ENCODE measurements at places on chromosomes 4 and X. TPM values are rescaled to one million over a fixed set of nuclear protein-coding genes. Genes with fewer than 3 reads are reported as not detected.

Gene GAGE2A
- total RNA-seq, result not detected

Gene CT47A1
- total RNA-seq, result not detected

Gene SPANXC
- total RNA-seq, result 0.64 TPM

Gene SLC9A6
- 8.5 TPM for total RNA-seq

Gene ASB9
- 21.4 TPM for total RNA-seq

Gene C4orf50
- not detected for total RNA-seq

Gene RXFP1
- not detected for total RNA-seq

Gene CLTRN
- total RNA-seq, result 1.1 TPM

Gene PDCL2
- total RNA-seq, result not detected

Gene SHROOM3
- total RNA-seq, result 11.7 TPM

Gene TREX2
- 1.7 TPM for total RNA-seq

Gene IL15
- total RNA-seq, result 10.6 TPM

Gene LRCH2
- 0.03 TPM for total RNA-seq

Gene RNF150
- total RNA-seq, result 0.30 TPM

Gene PWWP3B
- not detected for total RNA-seq

Gene VSIG4
- not detected for total RNA-seq

Gene NIPAL1
- total RNA-seq, result 0.65 TPM

Gene POLA1
- 10.6 TPM for total RNA-seq

Gene PROM1
- 0.47 TPM for total RNA-seq

Gene BANK1
- 1.1 TPM for total RNA-seq

Gene TMPRSS11F
- total RNA-seq, result not detected

Gene CENPVL2
- total RNA-seq, result not detected

Gene SLC49A3
- total RNA-seq, result 0.08 TPM

Gene FAM184B
- total RNA-seq, result 0.05 TPM

Gene ZAR1
- total RNA-seq, result not detected

Gene LUZP4
- total RNA-seq, result not detected

Gene GAB3
- total RNA-seq, result 0.85 TPM

Gene STBD1
- 10.1 TPM for total RNA-seq

Gene CXCL6
- not detected for total RNA-seq

Gene XK
- 0.31 TPM for total RNA-seq

Gene LARP1B
- 11.7 TPM for total RNA-seq

Gene SAGE1
- total RNA-seq, result 0.07 TPM

Gene ADH4
- total RNA-seq, result not detected

Gene SPACA5
- total RNA-seq, result not detected

Gene ANKRD37
- total RNA-seq, result 2.8 TPM

Gene IL21
- not detected for total RNA-seq

Gene P2RY8
- total RNA-seq, result not detected

Gene FAM236D
- not detected for total RNA-seq

Gene TRIM75
- not detected for total RNA-seq

Gene MAGEE2
- total RNA-seq, result not detected

Gene PRDM5
- total RNA-seq, result 5.3 TPM

Gene CXCL3
- 3.8 TPM for total RNA-seq

Gene CFAP47
- not detected for total RNA-seq

Gene CCKAR
- not detected for total RNA-seq

Gene GRK4
- total RNA-seq, result 2.0 TPM

Gene PPP1R2C
- not detected for total RNA-seq

Gene ITGB1BP2
- total RNA-seq, result 0.88 TPM
